Psoas muscle (tissue), 8 donors: ENCODE measurements at places on chromosomes 1 and 21. TPM values are rescaled to one million over a fixed set of nuclear protein-coding genes. Genes with fewer than 3 reads are reported as not detected.

Gene CDCA8
- 0.78 TPM for polyA plus RNA-seq

Gene MATN1
- polyA plus RNA-seq, result 0.04 TPM

Gene ZFYVE9
- polyA plus RNA-seq, result 35.6 TPM

Gene TCHHL1
- polyA plus RNA-seq, result not detected

Gene CFAP141
- not detected for polyA plus RNA-seq
